Fibroblast of villous mesenchyme (primary cell): ENCODE measurements at places on chromosomes 3 and 15.

GRCh38 chr15:83982748-83983147, 252.8 kb upstream of the GOLGA6L4 start:
- no peak for DNase-seq

GRCh38 chr15:23420806-23421575, 26.1 kb downstream of the GOLGA6L2 start:
- DNase-seq = peak; percentile 16

DNA sequence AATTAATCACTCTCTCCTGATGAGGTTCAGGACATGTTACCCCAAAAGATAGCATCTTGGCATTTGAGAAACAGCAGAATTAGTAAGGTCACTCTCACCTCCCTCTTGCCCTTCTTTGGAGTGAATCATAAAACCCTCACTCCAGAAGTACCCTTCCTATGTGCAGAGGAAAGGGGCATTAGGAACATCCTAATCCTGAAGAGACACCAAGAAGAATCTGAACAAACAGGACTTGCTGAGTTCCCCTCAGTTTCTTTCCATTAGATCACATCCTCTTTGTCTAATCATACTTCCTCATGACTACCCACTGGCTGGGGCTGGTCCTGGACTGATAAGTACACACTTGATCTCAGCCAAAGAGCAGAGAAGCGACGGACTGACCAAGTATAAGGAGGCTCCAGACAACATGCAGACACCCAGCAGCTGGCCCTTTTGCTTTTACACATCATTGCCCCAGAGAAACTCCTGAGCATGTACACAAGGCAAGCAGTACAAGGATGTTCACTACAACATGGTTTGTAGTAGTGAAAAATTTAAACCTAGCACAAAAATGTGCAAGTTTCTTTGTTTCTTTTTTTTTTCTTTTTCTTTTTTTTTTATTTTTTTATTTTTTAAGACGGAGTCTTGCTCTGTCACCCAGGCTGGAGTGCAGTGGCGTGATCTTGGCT, 15.0 kb upstream of the TM6SF1 start:
- DNase-seq = peak; percentile 42

- DNase-seq = no peak
Measured at GRCh38 chr3:79973917-79974595, 206.3 kb upstream of the ROBO1 start.

DNA sequence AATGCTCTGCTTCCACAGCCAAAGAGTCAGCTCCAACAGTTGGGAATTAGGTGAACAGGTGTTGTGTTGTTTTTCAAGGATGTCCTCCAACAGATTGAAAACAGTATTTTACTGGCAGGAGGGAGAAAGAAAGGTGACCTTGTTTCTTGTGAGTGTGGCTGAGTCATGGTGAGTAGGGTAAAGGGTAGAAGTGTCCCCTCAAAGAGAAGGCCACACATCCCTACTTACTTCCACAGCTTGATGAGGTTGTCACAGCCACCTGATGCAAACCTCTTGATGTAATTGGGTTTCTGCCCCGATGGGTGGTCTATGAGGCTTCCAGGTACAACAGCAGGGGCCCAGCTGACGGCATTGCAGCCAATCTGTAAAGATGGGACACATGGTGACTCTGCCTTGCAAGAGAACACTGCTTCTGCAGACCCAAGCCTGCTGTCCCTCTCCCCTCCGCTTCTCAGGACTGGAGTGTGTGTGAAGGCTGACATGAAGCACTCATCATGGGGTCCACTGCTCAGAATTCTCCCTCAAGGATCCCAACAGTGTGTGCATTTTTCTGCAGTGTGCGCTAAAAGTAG, 12.7 kb upstream of the GHRL start:
- DNase-seq = no peak

DNA sequence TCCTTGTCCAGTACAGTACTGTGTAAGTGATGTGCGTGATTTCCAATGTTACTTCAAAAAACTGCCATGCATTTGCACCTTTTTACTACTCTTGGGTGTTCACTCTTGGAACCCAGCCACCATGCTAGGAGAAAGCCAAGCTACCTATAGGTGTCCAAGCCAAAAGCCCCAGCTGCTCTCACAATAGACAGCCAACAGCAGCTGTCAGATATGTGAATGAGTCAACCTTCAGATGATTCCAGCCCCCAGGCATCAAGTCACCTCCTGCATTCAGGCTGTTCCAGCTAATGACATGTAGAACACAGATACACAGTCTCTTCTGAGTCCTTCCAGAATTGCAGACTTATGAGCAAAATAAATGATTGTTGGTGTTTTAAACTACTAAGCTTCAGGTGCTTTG, 417.7 kb upstream of the TGFBR2 start:
- DNase-seq = peak; percentile 3

GRCh38 chr15:55694652-55695150, 48.3 kb downstream of the PRTG start:
- DNase-seq = peak; percentile 97

DNA sequence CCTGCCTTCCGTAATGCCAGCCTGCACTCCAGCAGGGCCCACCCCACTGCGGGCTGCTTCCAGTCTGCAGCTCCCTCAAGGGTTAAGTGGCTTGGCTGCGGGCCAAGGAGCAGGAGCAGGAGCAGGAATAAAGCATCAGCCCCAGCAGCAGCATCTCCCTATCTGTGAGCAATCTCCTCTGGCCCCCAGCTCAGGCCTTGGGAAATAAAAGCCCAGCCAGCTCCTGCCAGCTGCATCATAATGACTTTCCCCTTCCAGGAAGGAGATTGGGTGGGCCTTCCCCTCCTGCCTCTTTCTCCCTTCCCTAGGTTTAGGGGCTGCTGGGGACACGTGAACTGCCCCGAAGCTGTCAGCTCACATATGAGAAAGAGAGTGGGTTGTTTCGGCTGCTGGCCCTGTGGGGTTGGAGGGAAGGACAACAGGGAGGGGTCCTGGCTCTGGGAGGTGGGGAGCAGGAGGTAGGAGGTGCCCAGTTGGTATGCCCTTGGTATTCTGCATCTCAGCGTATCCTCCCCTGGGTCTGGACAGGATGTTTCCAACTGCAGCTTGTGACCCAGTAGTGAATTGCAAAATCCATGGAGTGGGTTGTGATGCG, 34.6 kb upstream of the FGD5 start:
- DNase-seq = no peak

DNA sequence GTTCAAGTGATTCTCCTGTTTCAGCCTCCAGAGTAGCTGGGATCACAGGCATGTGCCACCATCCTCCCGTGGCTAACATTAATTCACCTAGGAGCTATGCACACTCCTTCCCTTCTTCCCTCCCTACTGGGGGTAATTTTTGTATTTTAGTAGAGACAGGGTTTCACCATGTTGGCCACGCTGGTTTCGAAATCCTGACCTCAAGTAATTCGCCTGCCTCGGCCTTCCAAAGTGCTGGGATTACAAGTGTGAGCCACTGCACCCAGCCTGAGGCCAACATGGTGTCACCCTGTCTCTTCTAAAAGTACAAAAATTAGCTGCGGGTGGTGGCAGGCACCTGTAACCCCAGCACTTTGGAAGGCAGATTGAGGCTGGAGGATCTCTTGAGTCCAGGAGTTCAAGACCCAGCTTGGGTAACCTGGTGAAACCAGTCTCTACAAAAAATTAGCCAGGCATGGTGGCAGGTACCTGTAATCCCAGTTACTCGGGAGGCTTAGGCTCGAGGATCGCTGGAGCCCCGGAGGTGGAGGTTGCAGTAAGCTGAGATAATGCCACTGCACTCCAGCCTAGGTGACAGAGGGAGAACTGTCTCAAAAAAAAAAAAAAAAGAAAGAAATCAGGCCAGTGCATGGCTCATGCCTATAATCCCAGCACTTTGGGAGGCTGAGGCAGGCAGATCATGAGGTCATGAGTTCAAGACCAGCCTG, 6.1 kb downstream of the RNU5B-1 start:
- DNase-seq = peak; percentile 73

- no peak for DNase-seq
Measured at GRCh38 chr15:58114812-58115211, 23.4 kb upstream of the AQP9 start.

DNA sequence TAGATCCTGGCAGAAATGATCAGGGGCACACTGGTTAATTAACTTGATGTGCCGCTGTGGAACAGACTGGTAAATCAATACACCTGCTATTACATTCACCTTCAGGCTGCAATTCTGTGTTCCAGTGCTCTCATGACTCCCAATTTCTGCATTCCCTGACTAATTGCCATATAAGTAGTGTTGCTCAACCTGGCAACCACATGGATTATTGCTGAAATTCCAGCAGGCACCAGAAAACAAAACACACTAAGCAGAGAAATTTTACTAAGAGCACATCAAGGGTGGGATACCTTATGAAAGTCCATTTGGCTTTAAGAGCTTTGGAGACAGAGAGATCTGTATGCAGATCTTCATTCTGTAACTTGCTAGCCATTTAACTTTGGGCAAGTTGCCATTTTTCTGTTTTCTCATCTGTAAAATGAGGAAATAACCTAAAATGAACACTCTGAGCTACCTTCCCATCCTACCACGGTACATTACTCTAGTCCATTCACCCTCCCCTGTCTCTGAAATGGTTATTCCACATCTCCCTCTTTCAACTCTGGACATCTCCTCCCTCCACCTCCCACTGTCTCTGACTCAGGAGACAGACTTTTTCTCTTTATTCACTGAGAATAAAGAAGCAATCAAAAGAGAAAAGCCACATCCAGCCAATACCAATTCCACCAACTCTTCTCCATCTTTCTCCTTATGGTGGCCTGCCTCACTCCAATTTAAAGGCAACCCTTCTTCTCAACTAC, 54.6 kb downstream of the STAC start:
- DNase-seq = peak; percentile 17

- DNase-seq = no peak
Measured at GRCh38 chr3:12833222-12834161, 7.9 kb downstream of the RPL32 start.

GRCh38 chr3:185065059-185065458, 87.8 kb downstream of the C3orf70 start:
- DNase-seq = no peak

GRCh38 chr3:195058336-195059005, 212.5 kb downstream of the XXYLT1 start:
- DNase-seq = no peak

- DNase-seq = no peak
Measured at GRCh38 chr3:5095886-5096285, 26.2 kb upstream of the ARL8B start.

- no peak for DNase-seq
Measured at GRCh38 chr3:37540786-37541185, 320.9 kb upstream of the CTDSPL start.

GRCh38 chr15:81254916-81255290, 58.2 kb downstream of the IL16 start:
- DNase-seq = no peak

DNA sequence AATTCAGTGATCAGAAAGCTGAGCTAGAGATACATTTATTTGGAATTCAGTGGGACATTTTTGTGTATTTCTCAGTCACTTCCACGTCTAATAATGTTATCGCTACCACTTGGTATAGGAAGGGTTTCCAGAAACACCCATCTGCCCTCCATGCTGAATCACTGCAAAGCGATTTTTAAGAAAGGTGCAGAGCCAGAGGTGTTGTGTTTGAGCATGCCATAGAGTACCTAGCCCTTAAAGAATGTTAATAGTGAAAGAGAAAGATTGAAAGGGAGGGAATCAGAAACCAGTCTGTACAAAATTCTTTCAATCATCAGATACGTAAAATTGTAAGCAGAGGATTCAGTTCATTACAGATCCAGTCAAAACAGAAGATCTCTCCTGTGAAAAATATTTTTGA, 80.1 kb upstream of the ARL6 start:
- DNase-seq = no peak

- DNase-seq = peak; percentile 100
Measured at GRCh38 chr3:188947401-188948280, 224.1 kb upstream of the TPRG1 start.

DNA sequence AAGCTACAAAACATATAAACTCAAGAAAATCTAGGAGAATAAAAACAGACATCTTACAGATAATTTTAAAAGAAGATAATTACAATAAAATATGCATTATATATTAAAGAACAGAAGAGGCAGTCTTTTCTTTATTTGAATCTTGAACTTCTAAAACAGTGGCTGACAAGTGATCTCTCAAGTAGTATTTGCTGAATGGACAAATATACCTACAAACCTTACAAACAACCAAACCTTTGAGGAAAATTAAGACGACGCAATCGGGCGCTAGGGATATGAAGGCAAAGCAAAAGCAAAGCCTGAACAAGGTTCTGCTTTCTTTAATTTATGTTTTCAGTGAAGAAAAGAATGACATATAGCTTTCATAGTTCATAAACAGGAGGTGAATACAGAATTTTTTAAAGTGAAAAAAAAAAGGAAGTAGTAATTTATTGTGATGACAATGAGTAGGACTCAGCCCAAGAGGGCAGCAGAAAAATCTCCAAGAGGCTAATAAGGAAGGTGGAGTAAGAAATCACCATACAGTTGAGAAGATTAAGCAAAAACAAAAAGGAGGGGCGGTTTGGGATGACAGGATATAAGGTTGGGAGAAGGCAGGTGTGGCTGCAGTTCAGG, 347.8 kb downstream of the TBC1D5 start:
- no peak for DNase-seq

DNA sequence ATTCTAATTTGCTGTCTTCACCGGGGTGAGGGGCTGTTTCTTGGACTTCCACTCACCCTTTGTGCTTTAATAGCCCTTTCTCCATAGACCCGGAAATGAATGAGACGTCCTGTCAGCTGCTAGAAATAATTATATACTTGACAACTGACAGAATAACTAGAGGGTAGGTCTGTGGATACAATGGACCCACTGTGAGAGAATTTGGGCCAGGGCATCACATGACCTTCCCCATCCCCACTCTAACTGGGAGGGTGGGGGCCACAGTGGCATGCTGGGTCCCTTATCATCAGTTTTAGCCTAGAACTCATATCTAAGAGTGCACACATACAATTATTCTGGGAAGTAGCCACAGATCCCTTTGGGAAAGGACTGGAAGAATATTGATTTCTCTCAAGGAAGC, 25.9 kb upstream of the MINAR1 start:
- DNase-seq = no peak

DNA sequence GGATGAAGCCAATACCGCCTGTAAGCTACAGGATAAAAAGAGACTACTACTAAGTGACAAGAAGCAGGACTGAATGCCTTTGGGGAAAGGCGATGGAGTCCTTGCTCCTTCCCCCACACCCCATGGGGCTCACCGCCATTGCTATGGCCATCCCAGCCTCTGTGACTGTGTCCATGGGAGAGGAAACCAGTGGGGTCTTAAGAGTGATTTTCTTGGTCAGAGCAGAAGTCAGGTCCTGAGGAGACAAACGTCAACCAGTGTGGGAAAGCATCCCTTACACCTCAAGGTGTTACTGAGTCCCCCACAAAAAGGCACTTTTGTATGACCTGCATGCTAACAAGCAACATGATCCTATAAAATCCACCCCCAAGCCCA, 913 bp downstream of the IMPDH2 start:
- no peak for DNase-seq

GRCh38 chr3:37603722-37604121, 258.0 kb upstream of the CTDSPL start:
- DNase-seq = no peak

- no peak for DNase-seq
Measured at GRCh38 chr15:92393071-92393979, at the start of gene ST8SIA2. TSS of gene ST8SIA2 (plus strand) at chr15:92393881. CDS start at chr15:92394065, 184 bp downstream.
